ENCODE measurements at places on chromosomes 7 and 10.

DNA sequence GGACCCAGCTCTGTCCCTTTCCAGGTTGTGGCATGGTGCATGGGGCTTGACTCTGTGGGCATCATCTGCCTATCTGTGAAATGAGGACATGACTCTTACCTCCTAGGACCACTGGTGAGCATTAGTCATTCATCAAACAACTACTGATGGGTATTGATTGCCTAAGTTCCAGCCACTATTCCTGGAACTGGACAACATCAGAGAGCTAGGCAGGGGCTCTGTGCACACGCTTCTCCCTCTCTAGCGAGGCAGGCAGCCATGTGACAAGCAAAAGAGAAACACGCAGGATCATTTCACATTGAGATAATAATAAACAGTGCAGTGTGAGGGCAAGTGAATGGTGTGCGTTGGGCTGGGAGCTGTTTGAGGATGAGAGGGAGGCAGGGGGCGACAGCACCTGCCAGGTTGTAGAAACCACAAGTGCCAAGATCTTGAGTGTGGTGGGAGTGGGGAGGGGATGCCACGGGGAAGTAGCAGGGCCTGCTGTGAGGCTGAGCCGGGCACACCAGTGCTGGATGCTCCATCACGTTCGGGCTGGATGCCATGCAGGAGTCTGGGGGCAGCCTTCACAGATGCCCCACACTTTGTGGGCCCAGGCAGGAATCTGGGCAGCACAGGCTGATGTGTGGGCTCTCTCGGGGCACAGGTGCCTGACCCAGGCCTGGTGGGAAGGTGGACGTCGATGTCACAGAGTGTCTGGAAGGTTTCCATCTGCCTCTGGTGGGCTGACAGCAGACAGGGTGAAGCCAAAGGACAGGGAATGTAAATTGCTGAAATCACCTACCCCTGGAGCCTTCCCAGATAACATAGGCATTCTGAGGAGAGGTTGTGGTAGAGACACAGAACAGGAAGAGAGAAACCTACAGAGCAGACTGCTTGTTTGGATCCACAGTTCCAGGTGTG, 405.5 kb downstream of the RPS24 start:
- DNase-seq = no peak

GRCh38 chr10:63593576-63593975, 72.4 kb downstream of the REEP3 start:
- no peak for DNase-seq

DNA sequence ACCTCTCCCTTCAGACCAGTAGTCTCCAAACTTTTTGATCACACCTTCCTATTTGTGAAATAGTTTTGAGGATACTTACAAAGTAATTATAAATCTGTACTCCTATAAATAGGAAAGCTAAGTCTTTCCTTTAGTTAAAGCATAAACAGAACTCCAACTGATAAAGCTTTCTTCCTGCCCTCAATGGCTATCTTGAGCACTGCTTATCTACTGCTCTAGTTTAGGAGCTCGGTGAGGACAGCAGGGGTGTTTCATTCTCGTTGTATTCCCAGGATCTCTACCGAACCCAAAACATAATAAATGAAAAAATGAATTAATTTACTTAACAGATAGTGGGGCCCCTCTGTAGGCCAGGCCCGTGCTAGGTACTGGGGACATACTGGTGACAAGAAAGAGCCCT, 17.7 kb downstream of the SORBS1 start:
- DNase-seq = no peak

DNA sequence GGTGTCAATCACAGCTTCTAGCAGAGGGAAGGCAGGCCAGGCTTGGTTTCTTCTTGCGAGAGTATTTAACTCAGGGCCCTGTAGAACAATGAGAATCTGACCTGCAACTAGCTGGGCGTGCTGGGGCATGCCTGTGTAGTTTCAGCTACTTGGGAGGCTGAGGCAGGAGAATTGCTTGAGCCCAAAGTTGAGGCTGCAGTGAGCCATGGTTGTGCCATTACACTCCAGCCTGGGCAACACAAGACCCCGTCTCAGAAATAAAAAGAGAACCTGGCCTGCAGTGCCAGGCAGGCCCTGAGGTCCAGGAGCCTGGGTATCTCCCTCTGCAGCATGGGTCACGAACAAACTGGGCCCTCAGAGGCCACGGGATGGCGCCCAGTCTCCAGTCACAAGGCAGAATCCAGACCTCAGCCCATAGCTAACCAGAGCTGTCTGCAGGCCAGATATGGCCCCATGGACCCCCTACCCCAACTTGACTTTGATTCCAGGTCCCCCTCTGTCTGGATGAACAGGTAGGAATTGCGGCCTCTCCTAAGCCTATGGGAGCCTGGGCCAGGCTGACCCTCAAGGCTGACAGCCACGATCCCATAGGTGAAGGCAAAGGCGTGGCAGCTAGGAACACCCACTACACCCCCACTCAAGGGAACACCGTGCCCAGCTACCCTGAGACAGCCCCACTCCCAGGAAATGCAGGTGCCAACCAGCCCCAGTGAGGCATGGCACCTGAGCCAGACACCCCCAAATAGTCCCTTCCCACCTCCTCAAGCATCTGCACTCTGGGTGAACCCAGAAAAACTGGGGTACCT, 102.7 kb upstream of the TNRC18 start:
- peak; percentile 39 for DNase-seq

GRCh38 chr10:119997429-119997828, 104.9 kb downstream of the SEC23IP start:
- DNase-seq = no peak

GRCh38 chr10:47028466-47028865, 117.2 kb downstream of the PTPN20 start:
- DNase-seq = no peak

GRCh38 chr10:71754562-71754961, 18.8 kb downstream of the VSIR start:
- DNase-seq = no peak

GRCh38 chr10:7405637-7406036, 5.2 kb downstream of the SFMBT2 start:
- no peak for DNase-seq

GRCh38 chr7:103664577-103664976, 218.6 kb upstream of the SLC26A5 start:
- no peak for DNase-seq

- DNase-seq = no peak
These were observed 78.7 kb upstream of the SVIL start for GRCh38 chr10:29713450-29713849.

GRCh38 chr7:16098585-16099179, 322.7 kb downstream of the CRPPA start:
- DNase-seq = no peak

- no peak for DNase-seq
These were observed 312.4 kb downstream of the CACNA2D1 start for GRCh38 chr7:82131215-82131614.

DNA sequence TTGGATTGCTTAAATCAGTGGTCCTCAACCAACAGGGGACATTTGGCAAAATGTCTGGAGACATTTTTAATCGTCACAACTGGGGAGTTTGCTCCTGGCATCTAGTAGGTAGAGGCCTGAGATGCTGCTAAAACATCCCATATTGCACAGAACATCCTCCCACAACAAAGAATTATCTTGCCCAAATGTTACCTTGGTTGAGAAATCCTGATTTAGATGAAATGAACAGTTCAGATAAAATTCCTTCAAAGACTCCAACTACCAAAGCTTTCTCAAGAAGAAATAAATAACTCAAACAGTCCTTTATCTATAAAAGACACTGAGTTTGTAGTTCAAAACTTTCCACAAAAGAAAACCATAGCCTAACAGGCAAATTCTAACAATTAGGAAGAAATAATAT, 160.9 kb downstream of the SNX13 start:
- DNase-seq = no peak

GRCh38 chr10:22816298-22816653, 101.9 kb upstream of the PIP4K2A start:
- no peak for DNase-seq

- DNase-seq = no peak
These were observed 39.9 kb upstream of the ECHDC3 start for GRCh38 chr10:11702264-11702663.

- DNase-seq = no peak
These were observed 707.5 kb upstream of the FZD8 start for GRCh38 chr10:36349445-36350078.

GRCh38 chr7:15821484-15822427, 135.3 kb upstream of the MEOX2 start:
- no peak for DNase-seq

DNA sequence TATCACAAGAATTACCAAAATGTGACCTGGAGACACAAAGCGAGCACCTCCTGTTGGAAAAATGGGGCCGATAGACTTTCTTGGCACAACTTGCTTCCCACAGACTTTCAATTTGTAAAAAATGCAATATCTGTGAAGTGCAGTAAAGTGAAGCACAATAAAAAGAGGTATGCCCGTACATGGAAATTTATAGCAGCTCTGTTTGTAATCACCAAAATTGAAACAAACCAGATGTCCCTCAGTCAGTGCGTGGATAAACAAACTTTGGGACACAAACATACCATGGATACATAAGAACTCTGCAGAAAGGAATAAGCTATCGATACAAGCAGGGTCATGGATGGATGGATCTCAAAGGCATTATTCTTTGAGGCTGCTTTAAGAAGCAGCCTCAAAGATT, 33.6 kb downstream of the ARID5B start:
- DNase-seq = no peak

- DNase-seq = no peak
These were observed 116.6 kb upstream of the MACROH2A2 start for GRCh38 chr10:69936091-69936490.

GRCh38 chr7:6158424-6159096, 113.9 kb downstream of the CYTH3 start:
- peak; percentile 51 for DNase-seq

GRCh38 chr10:14022052-14022451, 308.7 kb downstream of the FRMD4A start:
- DNase-seq = no peak

- DNase-seq = no peak
These were observed 384.4 kb downstream of the PARD3 start for GRCh38 chr10:34430685-34431084.

- DNase-seq = no peak
These were observed 15.4 kb downstream of the ACSL5 start for GRCh38 chr10:112389271-112389822.

DNA sequence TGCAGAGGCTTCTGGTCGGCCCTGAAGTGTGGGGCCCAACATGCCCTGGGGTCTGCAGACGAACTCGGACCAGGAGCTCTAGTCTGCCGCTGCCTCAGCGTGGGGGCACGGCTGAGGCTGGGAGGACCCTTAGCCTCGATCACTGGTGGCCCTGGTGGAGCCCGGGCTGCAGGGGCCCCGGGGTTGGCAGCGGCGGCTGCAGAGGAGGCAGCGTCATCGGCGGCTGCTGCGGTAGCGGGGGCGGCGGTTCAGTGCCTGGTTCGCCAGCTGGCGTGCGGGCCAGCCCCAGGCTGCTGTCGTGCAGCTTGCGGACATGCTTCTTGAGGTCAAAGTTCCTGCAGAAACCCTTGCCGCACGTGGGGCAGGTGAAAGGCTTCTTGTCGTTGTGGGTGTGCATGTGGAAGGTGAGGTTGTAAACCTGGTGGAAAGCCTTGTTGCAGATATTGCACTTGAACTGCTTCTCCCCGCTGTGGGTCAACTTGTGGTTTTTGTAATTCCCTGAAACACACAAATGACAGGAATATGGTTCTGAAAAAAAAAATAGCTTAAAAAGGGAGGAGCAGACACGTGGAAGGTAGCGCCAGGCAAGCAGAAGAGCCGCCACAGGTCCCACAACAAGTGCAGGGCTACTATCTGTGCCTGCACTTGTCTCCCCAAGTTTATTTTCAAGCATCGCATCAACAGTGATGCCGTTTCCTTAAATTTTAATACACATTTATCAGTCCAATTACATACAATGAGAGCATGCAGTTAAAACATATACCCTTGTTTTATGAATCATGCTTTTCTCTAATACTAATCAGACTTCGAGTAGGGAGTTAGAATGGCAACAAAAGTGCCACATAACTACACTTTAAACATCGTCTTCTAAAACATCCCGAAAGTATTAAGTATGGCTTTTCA, 2.4 kb downstream of the FEZF1 start:
- DNase-seq = no peak

DNA sequence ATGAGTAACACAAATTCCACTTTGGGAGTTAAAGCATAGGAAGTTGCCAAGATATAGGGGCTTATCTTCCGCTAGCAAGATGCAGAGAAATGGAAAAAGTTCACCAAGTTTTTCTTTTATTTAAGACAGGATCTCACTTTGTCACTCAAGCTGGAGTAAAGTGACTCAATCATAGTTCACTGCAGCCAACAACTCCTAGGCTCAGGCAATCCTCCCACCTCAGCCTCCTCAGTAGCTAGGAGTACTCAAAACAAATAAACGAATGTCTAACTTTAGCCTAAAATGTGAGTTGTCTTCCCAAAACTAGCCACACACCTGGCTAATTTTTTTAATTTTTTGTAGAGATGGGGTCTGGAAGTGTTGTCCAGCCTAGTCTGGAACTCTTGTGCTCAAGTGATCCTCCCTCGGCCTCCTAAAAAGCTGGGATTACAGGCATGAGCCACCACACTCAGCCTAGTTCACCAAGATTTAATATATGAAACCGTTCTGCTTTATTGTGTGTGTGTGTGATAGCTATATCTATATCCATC, 9.9 kb downstream of the VIM start:
- no peak for DNase-seq

GRCh38 chr7:29871787-29872398, 65.6 kb downstream of the WIPF3 start:
- no peak for DNase-seq

DNA sequence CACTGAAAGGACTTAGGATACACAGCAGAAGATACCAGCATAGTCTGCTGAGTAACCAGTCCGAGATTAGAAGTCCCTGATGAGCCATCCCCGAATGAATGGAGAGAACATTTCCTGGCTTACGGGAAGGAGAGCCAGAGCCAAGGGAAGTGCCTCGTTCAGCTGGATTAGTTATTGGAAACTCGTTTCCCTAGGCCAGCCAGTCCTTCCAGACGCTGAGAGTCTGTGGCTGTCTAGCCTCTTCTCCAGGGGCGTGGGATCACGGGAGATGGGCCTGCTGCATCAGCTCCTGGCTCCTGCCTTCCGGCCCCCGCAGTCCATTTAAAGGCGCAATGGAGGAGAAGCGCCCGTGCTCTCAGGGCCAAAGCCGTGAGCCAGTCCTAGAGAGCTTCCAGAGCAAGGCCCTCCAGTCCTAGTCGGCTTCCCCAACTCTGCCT, 712.8 kb downstream of the PARD3 start:
- DNase-seq = no peak

DNA sequence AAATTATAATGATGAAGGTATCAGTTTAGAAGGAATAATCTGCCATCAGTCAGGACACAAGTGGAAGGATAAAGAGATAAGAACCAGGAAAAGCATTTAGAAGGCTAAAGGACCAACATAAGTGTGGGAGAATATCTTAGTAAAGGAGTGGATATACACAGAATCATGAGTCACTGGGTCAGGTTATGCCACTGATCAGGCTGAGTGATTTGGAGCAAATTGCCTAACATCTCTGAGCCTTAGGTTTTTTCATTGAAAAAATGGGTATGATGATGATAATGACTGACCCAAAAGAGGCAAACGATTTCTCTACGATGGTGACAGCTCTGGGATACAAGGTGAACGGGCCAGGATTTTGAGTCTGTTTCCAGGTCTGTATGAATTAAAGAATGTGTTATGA, 2.8 kb upstream of the CUL1 start:
- DNase-seq = no peak

- DNase-seq = no peak
These were observed 279.3 kb upstream of the MTPN start for GRCh38 chr7:136256491-136256890.

- DNase-seq = no peak
These were observed 52.8 kb upstream of the SEMA3E start for GRCh38 chr7:83701736-83702135.

GRCh38 chr7:47027695-47028240, 554.1 kb downstream of the TNS3 start:
- DNase-seq = no peak

GRCh38 chr7:132861940-132862554, 219.8 kb downstream of the CHCHD3 start:
- DNase-seq = no peak
